M059J (cell line): ENCODE measurements at places on chromosomes 3 and 15. TPM values are rescaled to one million over a fixed set of nuclear protein-coding genes. Genes with fewer than 3 reads are reported as not detected.

Gene NR2E3
- 0.12 TPM in 1 of 2 replicates, not detected in the other for total RNA-seq

GRCh38 chr3:60064210-60065178 is 1014.7 kb upstream of the CFAP20DC start:
- DNase-seq = peak; percentile 73

DNA sequence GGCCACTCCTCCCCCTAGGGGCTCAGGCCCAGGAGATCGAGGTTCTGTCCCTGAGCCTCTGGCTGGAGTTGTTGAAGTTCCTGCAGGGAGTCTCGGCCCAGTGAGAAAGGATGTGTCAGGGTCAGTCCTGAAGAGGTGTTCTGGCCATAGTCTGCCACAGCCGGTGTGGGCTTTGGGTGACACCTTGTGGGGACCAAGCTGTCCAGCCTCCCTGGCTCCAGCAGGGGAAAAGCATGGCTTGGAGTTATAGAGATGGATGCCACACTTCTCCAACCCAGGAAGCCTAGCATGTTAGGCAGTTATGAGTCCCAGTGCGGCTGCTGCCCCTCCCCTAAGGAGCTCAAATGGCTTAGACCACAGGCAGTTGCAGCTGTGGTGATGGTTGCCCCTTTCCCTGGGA is 945.6 kb upstream of the GBE1 start:
- DNase-seq = peak; percentile 12

GRCh38 chr3:188697127-188697526 is 474.6 kb upstream of the TPRG1 start:
- no peak for DNase-seq

DNA sequence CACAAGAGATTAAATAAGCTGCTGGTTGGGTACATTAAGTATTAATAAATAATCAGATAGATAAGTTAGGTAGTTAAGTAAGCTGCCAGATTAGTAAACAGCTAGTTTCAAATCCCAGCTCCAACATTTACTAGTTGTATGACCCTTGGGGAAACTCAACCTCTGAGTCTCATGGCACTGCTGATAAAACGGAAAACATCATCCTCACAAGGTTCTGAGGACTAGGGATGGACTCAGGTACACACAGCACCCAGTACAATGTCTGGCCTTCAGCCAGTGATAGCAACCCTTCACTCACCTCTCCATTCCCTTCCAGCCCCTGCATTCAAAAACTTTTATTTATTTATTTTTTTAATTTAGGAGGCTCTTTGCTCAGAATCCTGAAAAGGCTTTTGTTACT is 32.3 kb downstream of the B3GNT5 start:
- no peak for DNase-seq

DNA sequence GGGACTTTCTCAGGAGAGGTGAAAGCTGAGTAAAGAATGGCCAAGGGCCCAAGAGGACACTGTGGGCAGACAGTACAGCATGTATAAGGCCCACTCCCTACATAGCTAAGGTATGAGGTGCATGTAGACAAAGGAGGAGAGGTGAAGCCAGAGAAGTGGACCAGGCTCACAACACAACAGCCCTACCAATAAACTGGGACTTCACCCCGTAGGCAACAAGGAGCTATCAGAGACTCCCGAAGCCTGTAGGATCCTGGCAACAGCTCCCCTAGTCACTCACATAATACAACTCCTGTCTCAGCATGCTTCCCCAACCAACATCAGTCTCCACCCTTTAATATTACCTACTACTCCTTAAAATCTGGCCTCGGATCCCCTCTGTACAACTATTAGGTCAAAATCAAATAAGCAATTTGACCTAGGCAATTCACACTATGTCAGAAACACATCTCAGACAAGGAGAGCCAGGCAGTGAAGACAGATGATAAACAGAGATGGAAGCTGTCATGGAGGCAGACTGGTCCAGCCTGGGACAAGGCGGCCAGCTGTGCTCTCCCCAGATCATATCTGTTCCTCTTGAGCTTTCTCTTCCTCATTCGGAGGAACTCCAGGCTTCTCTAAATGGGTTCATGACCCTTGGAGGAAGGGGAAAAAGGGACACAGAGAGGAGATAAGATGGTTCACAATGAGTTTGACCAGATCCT is 1.4 kb downstream of the XXYLT1 start:
- DNase-seq = no peak
